Activated CD4-positive, alpha-beta T cell treated with anti-CD3 and anti-CD28 coated beads, Interleukin-2, amount 10 ng/mL, durations not matched to agents 7 days and 5 days (primary cell): ENCODE measurements at places on chromosomes 13 and 19.

GRCh38 chr13:102142473-102142826 lies 259.4 kb downstream of the FGF14 start:
- no peak overlapping the region for H3K4me3 ChIP-seq
- H3K4me1 ChIP-seq = no peaks in the 10 kb centered on the region
- no peaks in the 10 kb centered on the region for H3K36me3 ChIP-seq
- H3K27me3 ChIP-seq = no peaks in the 10 kb centered on the region
- H3K27ac ChIP-seq = no peak overlapping the region

- peaks cover 35% of the 10 kb centered on the region for H3K36me3 ChIP-seq
- H3K4me1 ChIP-seq = peaks cover 47% of the 10 kb centered on the region
- H3K27ac ChIP-seq = no peak overlapping the region
- no peak overlapping the region for H3K4me3 ChIP-seq
- DNase-seq = no peak
- H3K27me3 ChIP-seq = peaks cover 6% of the 10 kb centered on the region
Observed at GRCh38 chr19:49932041-49932451, 2.7 kb upstream of the NUP62 start.

GRCh38 chr13:21010621-21011020 lies 50.8 kb downstream of the LATS2 start:
- peaks cover 3% of the 10 kb centered on the region for H3K36me3 ChIP-seq
- no peak for DNase-seq
- H3K4me3 ChIP-seq = no peak overlapping the region
- peak overlapping the region; percentile 31 for H3K27ac ChIP-seq
- H3K4me1 ChIP-seq = peaks cover 14% of the 10 kb centered on the region

DNA sequence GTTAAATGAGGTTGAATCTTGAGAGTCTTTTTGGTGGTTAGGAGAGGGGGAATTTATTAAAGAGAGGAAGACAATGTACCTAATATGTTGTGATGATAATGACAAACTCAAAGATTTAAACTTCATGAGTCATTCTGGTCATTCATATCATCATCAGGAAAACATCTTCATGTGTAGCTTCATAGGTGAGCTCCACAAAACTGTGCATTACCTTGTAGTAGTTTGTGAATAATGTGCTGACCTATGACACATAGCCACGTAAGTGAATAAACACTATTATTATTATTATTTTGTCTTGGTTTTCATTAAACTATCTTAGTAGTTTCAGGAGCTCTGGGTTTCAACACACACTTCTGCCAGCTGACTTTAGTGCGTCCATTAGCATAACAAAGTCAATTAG lies 997 bp upstream of the GPC6 start:
- H3K4me1 ChIP-seq = no peaks in the 10 kb centered on the region
- H3K36me3 ChIP-seq = no peaks in the 10 kb centered on the region
- H3K4me3 ChIP-seq = no peak overlapping the region
- no peak overlapping the region for H3K27ac ChIP-seq
- peaks cover 41% of the 10 kb centered on the region for H3K27me3 ChIP-seq

DNA sequence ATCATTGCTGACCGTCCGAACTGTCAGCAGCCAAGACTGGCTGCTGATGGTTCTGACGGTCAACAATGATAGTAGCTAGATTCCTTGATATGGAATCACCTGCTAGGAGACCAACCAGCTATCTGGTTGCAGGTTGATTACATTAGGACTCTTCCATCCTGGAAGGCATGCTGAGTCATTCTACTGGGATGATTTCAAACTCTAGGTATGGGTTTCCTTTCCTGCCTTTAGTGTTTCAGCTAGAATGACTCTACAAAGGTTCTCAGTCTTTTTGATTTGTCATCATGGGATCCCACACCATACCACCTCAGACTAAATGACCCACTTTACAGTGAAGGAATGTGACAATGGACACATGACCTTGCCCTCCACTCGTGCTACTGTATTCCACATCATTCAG lies 138.1 kb upstream of the KL start:
- H3K4me1 ChIP-seq = peaks cover 3% of the 10 kb centered on the region
- DNase-seq = no peak
- H3K36me3 ChIP-seq = no peaks in the 10 kb centered on the region
- H3K27ac ChIP-seq = no peak overlapping the region
- H3K27me3 ChIP-seq = peaks cover 4% of the 10 kb centered on the region
- no peak overlapping the region for H3K4me3 ChIP-seq
